Stomach (tissue), 19 donors: ENCODE measurements at places on chromosomes 13 and 19. TPM values are rescaled to one million over a fixed set of nuclear protein-coding genes. Genes with fewer than 3 reads are reported as not detected.

GRCh38 chr13:104355041-104355670 is 1288.9 kb upstream of the SLC10A2 start:
- no peak for DNase-seq

DNA sequence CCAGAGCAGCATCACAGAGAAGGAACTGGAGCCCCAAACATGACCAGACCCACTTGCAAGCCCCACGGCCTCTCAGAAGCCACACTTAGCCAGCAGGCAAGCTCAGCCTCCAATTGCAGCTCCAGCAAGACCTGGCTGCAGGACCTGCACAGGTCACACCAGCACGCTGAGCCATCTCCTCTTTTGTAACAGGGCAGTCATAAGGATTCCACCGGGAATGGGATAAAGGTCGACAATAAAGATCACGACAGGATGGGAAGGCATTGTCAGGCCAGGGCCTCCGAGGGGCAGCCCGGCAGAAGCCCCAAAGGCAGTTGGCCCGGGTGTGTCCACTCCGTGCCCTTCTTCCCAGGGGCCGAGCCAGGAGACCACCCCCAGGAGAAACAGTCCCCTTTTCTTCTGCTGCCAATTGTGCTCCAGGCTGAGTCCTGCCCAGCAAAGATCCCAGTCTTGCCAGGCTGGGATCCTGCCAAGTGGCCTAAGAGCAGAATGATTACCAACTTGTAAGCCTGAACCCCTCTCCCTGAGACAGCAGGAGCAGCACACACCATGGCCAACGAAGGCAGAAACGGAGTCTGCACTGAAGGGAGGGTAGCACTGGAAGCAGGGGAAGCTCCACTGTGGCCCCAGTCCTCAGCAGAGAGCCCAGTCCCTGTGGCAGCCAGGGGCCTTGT is 12.5 kb downstream of the PEPD start:
- no peak for DNase-seq

The PSG3 gene
- total RNA-seq, result not detected

The TMEM150B gene
- total RNA-seq, result 1.3 TPM

The OR10H1 gene
- not detected for total RNA-seq
